ENCODE measurements at places on chromosomes 5 and 9. TPM values are rescaled to one million over a fixed set of nuclear protein-coding genes. Genes with fewer than 3 reads are reported as not detected.
A peak's percentile ranks its signal among the peaks of the same experiment; 100 is the strongest.

- DNase-seq = no peak
- H3K36me3 ChIP-seq = no peaks in the 10 kb centered on the region
- no peaks in the 10 kb centered on the region for H3K4me1 ChIP-seq
- H3K27me3 ChIP-seq = no peaks in the 10 kb centered on the region
- no peak overlapping the region for H3K4me3 ChIP-seq
Observed at GRCh38 chr5:79076819-79077218, 7.3 kb downstream of the BHMT2 start.

- no peaks in the 10 kb centered on the region for H3K36me3 ChIP-seq
- H3K27ac ChIP-seq = peak overlapping the region; percentile 57
- H3K4me3 ChIP-seq = peak overlapping the region; percentile 45
- peaks cover 22% of the 10 kb centered on the region for H3K4me1 ChIP-seq
- peaks cover 12% of the 10 kb centered on the region for H3K27me3 ChIP-seq
Observed at GRCh38 chr5:134466241-134467069, 54.8 kb upstream of the CDKN2AIPNL start.

- H3K4me1 ChIP-seq = peaks cover 8% of the 10 kb centered on the region
- no peak within 1 kb of the TSS for H3K27ac ChIP-seq
- no peaks in the 10 kb centered on the region for H3K27me3 ChIP-seq
- DNase-seq = peak; percentile 13
- H3K4me3 ChIP-seq = peak within 1 kb of the TSS; percentile 63
Observed at GRCh38 chr5:151223447-151224264, at the start of gene CCDC69. TSS of gene CCDC69 (minus strand) at chr5:151224092. CDS start at chr5:151223970, 122 bp downstream.

- no peaks in the 10 kb centered on the region for H3K27me3 ChIP-seq
- no peaks in the 10 kb centered on the region for H3K4me1 ChIP-seq
- DNase-seq = no peak
- peaks cover 3% of the 10 kb centered on the region for H3K36me3 ChIP-seq
Observed at GRCh38 chr5:43571237-43571636, 14.4 kb upstream of the PAIP1 start.

SOHLH1 gene
- polyA plus RNA-seq = 0.43 TPM

GRCh38 chr5:1010641-1011046 is 2.0 kb downstream of the NKD2 start:
- peaks cover 25% of the 10 kb centered on the region for H3K27me3 ChIP-seq
- H3K27ac ChIP-seq = no peak overlapping the region
- no peak overlapping the region for H3K4me3 ChIP-seq
- H3K4me1 ChIP-seq = peaks cover 58% of the 10 kb centered on the region
- no peak for DNase-seq

- peaks cover 6% of the 10 kb centered on the region for H3K36me3 ChIP-seq
- H3K4me3 ChIP-seq = no peak overlapping the region
- DNase-seq = no peak
- H3K27ac ChIP-seq = no peak overlapping the region
Observed at GRCh38 chr9:2086971-2087370, 71.8 kb downstream of the SMARCA2 start.

DNA sequence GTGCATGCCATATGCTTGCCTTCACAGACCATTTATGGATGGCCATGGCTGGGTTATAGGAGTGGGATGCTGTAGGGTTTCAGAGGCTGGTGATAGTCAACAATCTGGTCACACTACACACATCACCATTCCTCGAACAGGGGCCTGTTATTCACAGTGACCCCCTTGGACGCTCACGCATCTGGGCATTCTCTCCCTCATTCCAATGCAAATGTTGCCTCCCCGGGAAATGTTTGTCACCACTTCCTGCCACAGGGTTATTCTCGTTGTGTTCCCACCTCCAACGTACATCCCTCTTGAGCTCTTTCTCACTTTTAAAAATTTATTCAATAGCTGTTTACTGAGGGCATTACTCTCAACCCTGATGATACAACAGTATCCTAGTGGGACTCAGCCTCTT is 135.4 kb downstream of the SCAMP1 start:
- H3K4me3 ChIP-seq = no peak overlapping the region
- no peak overlapping the region for H3K27ac ChIP-seq
- H3K36me3 ChIP-seq = no peaks in the 10 kb centered on the region
- no peak for DNase-seq
- H3K27me3 ChIP-seq = no peaks in the 10 kb centered on the region

DNA sequence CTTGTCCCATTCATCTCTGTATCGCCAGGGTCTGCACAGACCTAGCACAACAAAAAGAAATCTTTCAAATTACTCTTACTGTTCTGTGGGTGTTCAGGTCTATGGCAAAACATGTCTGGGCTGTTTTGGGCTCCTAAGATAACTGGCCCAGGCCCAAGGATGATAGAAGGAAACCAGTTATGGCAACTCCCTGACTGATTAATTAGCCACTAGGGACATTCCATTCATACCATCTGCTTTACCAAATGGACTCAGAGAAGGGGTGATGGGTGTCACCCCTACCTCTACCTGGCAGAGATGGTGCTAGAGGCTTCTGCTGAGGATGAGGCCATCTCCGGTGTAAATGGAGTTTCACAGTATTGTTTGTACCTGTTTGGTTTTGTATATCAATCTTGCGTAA is 1.9 kb downstream of the SLC31A2 start:
- peaks cover 10% of the 10 kb centered on the region for H3K4me1 ChIP-seq
- no peak overlapping the region for H3K4me3 ChIP-seq
- no peaks in the 10 kb centered on the region for H3K36me3 ChIP-seq
- no peaks in the 10 kb centered on the region for H3K27me3 ChIP-seq

- no peaks in the 10 kb centered on the region for H3K4me1 ChIP-seq
- H3K4me3 ChIP-seq = no peak overlapping the region
- no peaks in the 10 kb centered on the region for H3K27me3 ChIP-seq
- no peak for DNase-seq
- H3K36me3 ChIP-seq = no peaks in the 10 kb centered on the region
Observed at GRCh38 chr5:119379942-119380547, 24.2 kb downstream of the TNFAIP8 start.

OTP gene
- polyA plus RNA-seq = 10.4 TPM

FOXD4L3 gene
- 0.24 TPM for polyA plus RNA-seq

GRCh38 chr5:124654418-124654817 is 92.0 kb downstream of the ZNF608 start:
- DNase-seq = no peak
- no peaks in the 10 kb centered on the region for H3K36me3 ChIP-seq
- H3K27ac ChIP-seq = no peak overlapping the region
- H3K4me1 ChIP-seq = peaks cover 21% of the 10 kb centered on the region
- H3K4me3 ChIP-seq = no peak overlapping the region

CARTPT gene
- polyA plus RNA-seq = 20.2 TPM

DNA sequence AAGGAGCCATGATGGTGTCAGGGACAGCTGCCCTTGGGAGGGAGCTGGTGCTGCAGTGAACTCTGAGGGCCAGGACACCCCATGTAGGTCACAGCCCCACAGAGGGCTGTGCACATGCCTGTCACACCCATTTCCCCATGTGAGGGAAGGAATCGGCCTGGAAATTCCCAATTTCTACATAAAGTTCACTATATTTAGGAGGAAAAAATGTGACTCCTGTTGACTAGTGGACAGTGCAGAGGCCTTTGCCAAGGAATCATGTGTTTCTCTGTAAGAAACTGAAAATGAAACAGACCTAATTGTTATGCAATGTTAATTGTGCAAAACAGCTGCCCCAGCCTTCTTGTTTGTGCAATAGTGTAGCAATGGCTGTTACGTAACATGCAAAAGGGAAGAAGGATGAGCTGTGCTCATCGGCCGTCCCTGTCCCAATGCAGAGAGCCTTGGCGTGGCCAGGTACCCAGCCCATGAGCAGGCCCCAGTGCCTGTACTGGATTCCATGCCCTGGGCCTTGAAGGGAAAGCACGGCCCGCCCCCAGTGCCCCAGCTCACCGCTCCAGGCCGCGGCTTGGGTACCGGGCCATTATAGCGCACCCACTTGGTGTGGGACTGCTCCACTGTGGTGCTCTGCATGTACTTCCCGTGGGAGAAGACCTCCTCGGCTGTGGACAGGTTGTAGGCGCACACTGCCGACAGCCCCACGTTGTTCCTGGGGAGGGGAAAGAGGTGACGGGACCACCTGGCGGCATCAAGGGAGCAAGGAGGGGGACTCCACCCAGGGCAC is 70.0 kb downstream of the SECISBP2 start:
- peaks cover 87% of the 10 kb centered on the region for H3K36me3 ChIP-seq
- H3K4me3 ChIP-seq = no peak overlapping the region
- H3K27ac ChIP-seq = no peak overlapping the region
- no peaks in the 10 kb centered on the region for H3K4me1 ChIP-seq

PCDHGA7 gene
- polyA plus RNA-seq = 6.7 TPM

EFNA5 gene
- polyA plus RNA-seq = 17.3 TPM

DNA sequence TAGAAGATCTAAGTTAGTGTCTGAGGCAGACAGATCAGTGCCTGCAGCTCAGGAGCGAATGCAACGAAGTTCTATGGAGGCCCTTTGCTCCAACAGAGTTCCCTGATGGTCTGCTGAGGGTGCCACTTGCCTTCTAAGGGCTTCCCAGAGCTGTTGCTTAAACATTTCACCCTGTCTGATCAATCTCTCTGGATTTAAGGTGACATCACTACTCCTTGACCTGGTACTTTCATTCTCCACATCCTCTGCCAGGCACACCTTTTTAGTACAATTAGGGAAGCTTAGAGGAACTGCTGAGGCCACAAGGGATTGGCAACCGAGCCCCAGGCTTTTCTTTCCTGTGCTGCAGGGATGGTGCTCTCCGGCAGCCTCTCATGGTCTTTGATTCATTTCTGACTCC is 94.2 kb upstream of the IFNK start:
- no peak overlapping the region for H3K27ac ChIP-seq
- H3K27me3 ChIP-seq = no peaks in the 10 kb centered on the region
- no peaks in the 10 kb centered on the region for H3K4me1 ChIP-seq
- no peak for DNase-seq

PKD2L2 gene
- polyA plus RNA-seq = 0.63 TPM

DNA sequence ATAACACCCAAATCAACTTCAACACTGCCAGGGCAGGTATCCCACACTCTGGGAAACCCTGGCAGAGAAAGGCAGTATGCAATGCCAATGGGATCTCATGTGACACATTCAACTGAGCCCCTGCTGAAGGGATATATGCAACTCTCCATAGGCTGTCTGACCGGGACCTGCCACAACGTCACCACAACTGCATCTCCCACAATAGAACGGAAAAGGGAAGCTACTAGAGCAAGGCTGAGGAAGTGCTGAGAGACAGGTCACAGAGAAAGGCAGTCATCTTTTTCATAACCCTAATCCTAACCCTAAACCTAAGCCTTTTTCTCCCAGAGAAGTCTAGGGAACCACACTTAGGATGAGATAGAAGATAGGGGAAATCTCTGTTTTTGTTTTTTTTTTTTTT is 345.9 kb upstream of the CD180 start:
- no peak overlapping the region for H3K4me3 ChIP-seq
- no peak for DNase-seq
- H3K27me3 ChIP-seq = no peaks in the 10 kb centered on the region
- no peaks in the 10 kb centered on the region for H3K4me1 ChIP-seq
- H3K36me3 ChIP-seq = no peaks in the 10 kb centered on the region

RANBP17 gene
- polyA plus RNA-seq = 20.0 TPM

GRCh38 chr5:170522211-170523141 is 18.7 kb downstream of the KCNIP1 start:
- peaks cover 48% of the 10 kb centered on the region for H3K4me1 ChIP-seq
- no peak for DNase-seq
- H3K36me3 ChIP-seq = peaks cover 3% of the 10 kb centered on the region
- no peaks in the 10 kb centered on the region for H3K27me3 ChIP-seq
- H3K4me3 ChIP-seq = no peak overlapping the region
- H3K27ac ChIP-seq = peak overlapping the region; percentile 64

ZDHHC11B gene
- polyA plus RNA-seq = 24.9 TPM

DNA sequence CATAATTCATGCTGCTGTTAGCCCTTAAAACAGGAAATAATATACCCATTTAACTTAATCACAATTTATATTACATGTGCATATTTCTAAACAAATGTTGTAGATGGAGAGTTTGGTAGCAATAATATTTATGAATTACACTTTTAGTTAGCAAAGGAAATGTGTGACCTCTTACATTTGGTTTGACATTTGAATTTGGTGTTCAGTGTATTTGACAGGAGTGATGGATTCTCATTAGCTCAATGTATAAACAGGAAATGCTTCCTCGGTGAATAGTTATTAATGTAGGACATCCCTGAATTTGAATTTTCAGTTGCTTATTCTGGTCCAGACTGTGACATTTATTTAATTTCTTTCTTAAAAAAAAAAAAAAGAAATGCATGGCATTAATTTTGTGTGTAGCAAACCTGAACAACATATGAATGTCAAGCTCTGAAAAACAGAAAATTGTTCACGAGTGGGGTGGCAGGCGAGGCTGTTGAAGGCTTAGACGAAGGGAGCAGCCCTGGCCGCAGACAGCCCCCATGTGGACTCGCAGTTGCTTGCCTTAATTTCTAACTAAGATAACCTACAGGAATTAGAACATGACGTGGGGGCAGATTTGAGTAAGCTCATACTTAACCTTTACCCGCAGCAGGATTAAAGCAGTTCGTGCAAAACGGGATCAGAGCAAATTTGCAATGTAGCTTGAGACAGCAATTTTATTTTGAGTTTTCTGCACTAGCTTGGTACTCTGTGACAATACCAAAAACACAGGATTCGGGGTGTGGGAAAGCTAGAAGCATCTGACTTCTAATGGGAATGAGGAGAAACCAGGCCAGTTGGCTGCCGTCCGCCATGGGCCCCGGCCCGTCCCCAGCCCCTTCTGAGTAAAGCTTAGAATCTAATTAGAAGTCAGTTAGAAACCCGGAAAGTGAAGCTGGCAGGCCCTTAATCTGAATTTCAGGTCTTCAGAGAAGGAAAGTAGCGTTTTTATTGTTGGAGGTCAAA is 134.3 kb downstream of the MACROH2A1 start:
- DNase-seq = no peak
- H3K4me3 ChIP-seq = no peak overlapping the region
- no peaks in the 10 kb centered on the region for H3K36me3 ChIP-seq

DNA sequence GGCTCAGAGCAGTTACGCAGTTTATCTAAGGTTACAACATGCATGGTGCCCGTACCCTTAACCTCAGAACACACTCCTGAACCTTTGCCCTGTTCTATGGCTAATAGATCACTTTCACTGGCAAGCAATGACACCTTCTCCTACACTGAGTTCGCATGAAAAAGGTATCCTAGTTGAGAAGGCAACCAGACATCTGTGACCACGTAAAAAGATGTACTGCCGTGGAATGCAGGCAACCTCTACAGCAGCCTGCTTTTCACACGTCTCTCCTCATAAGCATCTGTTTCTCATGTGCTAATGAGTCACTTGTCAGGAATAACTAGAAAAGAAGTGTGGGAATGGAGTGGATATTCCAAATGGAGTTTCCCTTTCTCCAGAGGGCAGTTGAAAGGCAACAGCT is 71.4 kb downstream of the FBXO38 start:
- no peaks in the 10 kb centered on the region for H3K4me1 ChIP-seq
- DNase-seq = no peak
- no peak overlapping the region for H3K27ac ChIP-seq
- no peaks in the 10 kb centered on the region for H3K36me3 ChIP-seq
- H3K27me3 ChIP-seq = no peaks in the 10 kb centered on the region

SLC6A3 gene
- 1.9 TPM for polyA plus RNA-seq

- H3K36me3 ChIP-seq = no peaks in the 10 kb centered on the region
- peaks cover 6% of the 10 kb centered on the region for H3K4me1 ChIP-seq
- no peak overlapping the region for H3K27ac ChIP-seq
- no peak for DNase-seq
- no peaks in the 10 kb centered on the region for H3K27me3 ChIP-seq
Observed at GRCh38 chr5:74187757-74188156, 452.8 kb downstream of the ENC1 start.

Data from spinal cord (tissue), 10 donors.